HuH-7.5 (cell line): ENCODE measurements at places on chromosomes 7 and 10.

- DNase-seq: no peak
These were observed 34.4 kb upstream of the HABP2 start for GRCh38 chr10:113518415-113518814.

GRCh38 chr7:74501298-74501697 is 47.6 kb downstream of the GTF2IRD1 start:
- no peak for DNase-seq

GRCh38 chr7:146126767-146127509 is 10.3 kb downstream of the CNTNAP2 start:
- no peak for DNase-seq

- no peak for DNase-seq
These were observed 37.0 kb downstream of the ALOX5 start for GRCh38 chr10:45410807-45411606.

DNA sequence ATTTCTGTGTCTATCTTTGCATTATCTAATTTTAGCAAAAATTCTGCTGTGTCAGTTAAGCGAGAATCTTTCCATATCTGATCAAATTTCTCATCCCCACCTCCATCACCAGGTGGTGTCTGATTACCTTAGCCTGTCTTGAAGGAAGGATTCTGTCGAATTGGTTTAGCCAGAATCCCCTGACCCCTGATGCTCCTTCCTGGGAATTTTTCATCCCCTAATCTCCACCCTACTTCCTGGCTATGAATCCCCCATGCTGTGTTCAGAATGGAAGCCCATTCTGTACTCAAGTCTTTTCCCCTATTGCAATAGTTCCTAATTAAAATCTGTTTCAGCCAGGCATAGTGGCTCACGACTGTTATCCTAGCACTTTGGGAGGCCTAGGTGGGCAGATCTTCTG is 216.1 kb downstream of the SKIDA1 start:
- DNase-seq: no peak

- DNase-seq: peak; percentile 24
These were observed 18.6 kb downstream of the OPALIN start for GRCh38 chr10:96339956-96340904.

DNA sequence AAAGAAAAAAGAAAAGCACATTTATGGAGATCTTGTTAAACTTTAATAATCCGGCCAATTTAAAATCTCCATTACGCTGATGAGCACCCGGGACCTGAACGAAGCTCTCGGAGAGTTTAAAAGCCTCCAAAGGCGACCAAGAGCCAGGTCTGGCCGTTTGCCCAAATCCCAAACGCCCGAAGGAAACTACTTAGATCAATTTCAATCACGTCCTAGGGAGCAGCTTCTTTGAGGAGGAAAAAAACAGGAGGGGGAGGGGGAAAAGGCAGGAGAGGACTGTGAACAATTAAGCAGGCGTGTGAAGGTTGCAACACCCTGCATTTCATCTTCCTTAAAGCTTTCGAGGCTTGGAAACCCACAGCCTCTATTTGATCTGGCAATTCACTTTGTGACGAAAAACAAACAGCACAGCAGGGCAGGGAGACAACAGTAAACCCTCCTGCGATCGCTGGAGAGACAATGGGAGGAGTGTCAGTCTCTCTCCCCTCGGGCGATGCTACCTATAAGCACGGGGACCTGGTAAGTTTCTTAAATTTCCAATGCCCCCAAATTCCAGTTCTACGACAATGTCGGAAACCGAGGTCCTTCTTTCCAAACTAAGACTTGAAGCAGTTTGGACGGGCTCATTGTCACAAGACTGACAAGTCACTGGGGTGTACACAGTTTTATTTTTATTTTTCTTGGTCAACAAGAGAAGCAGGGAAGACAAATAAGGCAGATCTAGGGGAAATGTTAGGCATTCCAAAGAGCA is 1.2 kb downstream of the KLF6 start:
- peak; percentile 62 for DNase-seq

DNA sequence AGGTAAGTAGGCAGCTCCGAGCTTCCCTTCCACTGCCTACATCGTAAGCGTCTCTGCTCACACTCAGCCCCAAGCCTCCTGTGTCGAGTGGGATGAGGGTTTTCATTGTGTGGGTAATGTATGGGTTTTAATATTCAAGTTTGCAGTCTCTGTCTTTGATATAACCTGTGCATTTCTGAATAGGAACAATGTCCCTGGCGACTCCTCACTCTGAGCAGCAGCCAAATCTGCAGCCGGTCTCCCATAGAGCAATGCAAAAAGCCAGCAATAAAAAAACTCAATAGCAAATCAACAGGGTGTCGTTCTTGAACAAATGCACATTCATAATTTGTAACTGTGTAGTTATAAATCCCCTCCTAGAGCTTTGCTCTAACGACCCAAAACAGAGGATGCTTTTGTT is 33.4 kb downstream of the PPP1R17 start:
- no peak for DNase-seq

- DNase-seq: peak; percentile 27
These were observed 16.8 kb upstream of the ABCB5 start for GRCh38 chr7:20598459-20599309.

DNA sequence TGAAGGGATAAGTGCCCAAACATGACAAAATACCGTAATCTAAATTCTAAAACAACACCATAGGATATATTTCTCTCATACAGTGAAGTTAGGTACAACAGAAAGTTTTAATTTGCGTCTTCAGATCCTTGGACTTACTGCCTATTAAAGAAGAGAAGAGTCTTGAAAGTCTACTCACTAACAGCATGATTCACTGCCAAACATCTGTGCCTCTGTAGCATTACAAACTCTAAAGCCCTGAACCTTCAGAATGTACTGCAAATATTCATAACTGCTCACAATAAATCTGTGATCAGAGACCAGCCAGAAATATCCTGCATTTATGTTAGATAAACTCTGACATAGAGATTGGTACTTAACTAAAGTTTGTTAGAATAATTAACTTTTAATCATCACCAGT is 365.3 kb downstream of the PARD3 start:
- DNase-seq: no peak

- DNase-seq: no peak
These were observed 325.7 kb downstream of the PARD3 start for GRCh38 chr10:34489411-34489810.

DNA sequence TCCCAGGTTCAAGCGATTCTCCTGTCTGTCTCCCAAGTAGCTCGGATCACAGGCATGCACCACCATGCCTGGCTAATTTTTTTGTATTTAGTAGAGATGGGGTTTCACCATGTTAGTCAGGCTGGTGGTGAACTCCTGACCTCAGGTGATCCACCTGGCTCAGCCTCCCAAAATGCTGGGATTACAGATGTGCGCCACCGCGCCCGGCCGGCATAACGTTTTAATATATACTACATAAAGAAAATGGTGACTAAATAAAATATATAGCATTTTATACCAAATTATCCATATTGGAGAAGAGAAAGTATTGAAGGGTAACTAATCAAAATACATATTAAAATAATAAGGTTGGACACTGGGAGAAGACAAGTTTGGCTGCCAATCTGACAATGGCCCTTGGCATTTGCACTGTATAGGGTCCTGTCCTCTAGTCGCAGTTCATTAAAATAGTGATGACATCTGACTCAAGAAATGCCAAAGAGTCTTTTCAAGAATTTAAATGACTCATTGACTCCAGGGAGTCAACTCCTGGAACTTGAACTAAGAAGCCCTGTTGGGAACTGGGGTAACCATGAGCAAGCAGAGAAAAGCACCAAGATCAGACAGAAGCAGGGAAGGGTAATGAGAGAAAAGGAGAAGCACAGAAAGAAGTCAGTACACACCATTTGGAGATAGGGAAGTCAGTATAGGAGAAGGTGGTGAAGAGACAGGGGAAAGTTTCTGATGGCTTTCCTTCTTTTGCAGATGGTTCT is 91.1 kb downstream of the CH25H start:
- DNase-seq: no peak

DNA sequence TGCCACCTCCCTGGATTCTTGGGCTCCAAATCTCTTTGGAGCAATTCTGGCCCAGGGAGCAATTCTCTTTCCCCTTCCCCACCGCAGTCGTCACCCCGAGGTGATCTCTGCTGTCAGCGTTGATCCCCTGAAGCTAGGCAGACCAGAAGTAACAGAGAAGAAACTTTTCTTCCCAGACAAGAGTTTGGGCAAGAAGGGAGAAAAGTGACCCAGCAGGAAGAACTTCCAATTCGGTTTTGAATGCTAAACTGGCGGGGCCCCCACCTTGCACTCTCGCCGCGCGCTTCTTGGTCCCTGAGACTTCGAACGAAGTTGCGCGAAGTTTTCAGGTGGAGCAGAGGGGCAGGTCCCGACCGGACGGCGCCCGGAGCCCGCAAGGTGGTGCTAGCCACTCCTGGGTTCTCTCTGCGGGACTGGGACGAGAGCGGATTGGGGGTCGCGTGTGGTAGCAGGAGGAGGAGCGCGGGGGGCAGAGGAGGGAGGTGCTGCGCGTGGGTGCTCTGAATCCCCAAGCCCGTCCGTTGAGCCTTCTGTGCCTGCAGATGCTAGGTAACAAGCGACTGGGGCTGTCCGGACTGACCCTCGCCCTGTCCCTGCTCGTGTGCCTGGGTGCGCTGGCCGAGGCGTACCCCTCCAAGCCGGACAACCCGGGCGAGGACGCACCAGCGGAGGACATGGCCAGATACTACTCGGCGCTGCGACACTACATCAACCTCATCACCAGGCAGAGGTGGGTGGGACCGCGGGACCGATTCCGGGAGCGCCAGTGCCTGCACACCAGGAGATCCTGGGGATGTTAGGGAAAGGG is 913 bp downstream of the NPY start:
- peak; percentile 28 for DNase-seq

DNA sequence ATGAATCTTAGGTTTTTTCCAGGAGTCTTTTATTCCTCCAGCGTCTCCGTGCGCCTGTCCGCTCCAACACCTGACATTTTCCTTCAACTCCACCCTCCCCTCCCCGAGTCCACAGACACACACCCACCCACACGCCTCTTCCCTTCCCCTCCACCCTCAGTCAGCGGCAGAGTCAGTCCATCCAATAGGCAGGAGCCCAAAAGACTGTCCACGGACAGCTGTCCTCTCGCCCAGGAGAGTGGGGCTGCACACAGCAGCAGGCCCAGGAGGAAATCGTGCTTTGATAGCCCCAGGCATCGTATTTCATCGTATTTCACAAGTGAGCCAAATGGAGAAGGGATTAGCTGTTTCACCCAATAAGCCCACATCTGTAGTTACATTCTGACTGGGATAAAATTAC is 285.1 kb downstream of the ZEB1 start:
- no peak for DNase-seq

- DNase-seq: no peak
These were observed 36.9 kb downstream of the STK32C start for GRCh38 chr10:132270721-132271457.

GRCh38 chr7:107994421-107995030 is 8.4 kb downstream of the LAMB1 start:
- DNase-seq: no peak

GRCh38 chr10:78700413-78700812 is 368.4 kb upstream of the ZMIZ1 start:
- no peak for DNase-seq

GRCh38 chr10:121904888-121905287 is 22.9 kb downstream of the ATE1 start:
- DNase-seq: no peak

DNA sequence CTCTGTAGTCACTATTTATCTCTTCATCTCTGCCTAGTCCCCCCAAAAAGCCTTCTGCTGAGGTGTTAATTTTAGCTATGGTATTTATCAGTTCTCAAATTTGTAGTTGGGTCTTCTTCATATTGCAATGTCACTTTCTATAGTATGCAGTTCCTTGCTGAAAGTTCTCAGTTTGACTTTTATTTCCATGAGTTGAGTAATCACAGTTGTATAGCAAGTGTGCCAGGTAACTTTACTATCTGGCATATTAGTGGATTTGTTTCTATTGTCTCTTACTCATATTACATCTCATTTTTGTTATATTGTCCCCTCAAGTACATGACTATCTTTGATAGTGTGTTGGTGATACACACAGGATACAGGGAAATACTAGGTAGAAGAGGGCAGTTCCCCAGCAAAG is 152.8 kb downstream of the CUBN start:
- no peak for DNase-seq

DNA sequence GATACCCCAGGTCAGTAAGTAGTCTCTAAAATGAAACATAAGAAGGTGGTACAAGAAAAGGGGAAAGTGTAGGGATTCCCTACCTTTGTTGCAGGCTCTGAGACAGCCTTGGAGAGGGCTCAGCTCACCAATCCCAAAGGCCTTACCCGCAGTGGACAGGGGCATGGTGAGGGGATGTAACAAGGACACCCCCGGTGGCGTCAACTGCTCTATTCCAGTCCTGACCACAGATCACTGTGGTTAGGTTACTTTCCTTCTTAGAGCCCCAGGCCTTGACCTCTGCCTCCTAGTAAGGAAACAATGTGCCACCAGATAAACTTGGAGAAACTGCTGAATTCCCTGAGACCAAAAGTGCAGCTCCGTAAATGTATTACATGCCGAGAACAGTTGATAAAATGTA is 17.5 kb downstream of the PLXNA4 start:
- no peak for DNase-seq

DNA sequence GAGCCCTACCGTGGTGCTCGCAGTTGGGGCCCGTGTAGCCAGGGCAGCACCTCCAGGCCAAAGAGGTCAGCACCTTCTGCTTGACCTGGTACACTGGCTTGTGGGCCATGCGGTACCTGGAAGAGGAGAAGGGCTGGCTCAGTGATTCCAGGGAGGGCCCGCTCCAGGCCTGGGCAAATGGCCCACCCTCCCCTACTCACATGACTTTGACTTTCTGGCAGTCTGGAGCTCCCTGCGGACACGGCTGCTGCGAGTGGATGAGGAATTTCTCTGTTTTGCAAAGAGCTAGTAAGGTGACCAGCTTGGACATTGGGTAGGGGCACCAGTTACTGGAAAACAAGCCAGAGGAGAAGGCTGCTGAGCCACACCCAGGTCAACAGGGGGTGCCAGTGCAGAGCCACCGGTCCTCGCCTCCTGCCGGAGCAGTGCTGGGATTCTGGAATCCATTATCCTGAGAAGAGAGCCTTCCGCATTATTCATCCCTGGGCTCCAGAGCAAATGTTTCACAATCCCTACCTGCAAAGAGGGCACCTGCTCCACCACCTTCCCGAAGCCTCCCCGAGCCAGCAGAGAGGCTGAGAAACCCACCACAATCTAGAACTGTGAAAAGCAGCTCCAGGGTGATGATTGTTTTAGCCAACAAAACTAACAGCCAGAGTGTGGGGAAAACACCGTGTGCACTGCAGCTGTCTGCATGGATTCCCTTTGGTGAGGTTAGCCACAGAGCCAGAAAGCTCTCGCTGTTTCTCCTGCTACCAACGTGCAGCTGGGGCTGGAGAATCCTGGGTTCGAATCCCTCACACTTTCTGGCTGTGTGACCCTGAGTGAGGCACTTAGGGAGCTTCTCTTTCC is 11.8 kb downstream of the MMRN2 start:
- no peak for DNase-seq

DNA sequence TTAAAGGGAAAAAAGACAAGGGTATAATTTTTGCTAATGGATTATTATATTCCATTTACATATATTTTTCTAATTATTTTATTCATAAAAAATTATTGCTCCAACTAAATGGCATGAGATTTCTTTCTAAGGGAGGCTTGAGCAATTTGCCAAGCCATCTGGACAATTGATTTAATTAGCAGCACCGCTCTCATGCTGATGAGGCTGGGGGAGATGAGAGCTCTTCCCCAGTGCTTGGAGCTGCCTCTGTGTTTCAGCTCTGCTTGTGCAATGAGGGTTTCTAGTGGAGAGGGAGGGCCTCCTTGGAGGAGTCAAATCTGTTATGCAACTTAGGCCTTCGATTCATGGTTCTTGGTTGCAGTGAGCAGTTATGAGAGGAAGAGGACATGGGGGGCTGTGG is 574.3 kb downstream of the TCERG1L start:
- no peak for DNase-seq
